Stimulated activated naive CD4-positive, alpha-beta T cell (primary cell): ENCODE measurements at places on chromosomes 7 and 10.
A peak's percentile ranks its signal among the peaks of the same experiment; 100 is the strongest.

- no peak for DNase-seq
Measured at GRCh38 chr7:106041140-106041717, 70.9 kb downstream of the SYPL1 start.

- no peak for DNase-seq
Measured at GRCh38 chr10:88138319-88138848, 275.0 kb downstream of the PTEN start.

GRCh38 chr10:81953420-81953819 is 78.4 kb downstream of the NRG3 start:
- no peak for DNase-seq

DNA sequence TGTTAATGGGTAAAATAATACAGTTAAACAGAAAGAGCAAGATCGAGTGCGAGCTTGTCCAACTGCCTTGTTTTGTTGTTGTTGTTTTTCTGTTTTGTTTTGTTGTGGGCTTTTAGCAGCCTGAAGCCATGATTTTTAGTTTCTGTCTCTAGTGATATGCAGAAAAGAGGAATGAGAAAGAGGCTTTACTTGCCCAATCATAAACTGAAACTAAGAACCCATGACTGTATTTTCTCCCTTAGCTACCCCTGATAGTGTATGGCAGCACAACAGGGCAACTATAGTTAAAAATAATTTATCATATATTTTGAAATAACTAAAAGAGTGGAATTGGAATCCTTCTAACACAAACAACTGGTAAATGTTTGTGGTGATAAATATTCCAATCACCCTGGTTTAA is 493.9 kb downstream of the GLRX3 start:
- DNase-seq = no peak

DNA sequence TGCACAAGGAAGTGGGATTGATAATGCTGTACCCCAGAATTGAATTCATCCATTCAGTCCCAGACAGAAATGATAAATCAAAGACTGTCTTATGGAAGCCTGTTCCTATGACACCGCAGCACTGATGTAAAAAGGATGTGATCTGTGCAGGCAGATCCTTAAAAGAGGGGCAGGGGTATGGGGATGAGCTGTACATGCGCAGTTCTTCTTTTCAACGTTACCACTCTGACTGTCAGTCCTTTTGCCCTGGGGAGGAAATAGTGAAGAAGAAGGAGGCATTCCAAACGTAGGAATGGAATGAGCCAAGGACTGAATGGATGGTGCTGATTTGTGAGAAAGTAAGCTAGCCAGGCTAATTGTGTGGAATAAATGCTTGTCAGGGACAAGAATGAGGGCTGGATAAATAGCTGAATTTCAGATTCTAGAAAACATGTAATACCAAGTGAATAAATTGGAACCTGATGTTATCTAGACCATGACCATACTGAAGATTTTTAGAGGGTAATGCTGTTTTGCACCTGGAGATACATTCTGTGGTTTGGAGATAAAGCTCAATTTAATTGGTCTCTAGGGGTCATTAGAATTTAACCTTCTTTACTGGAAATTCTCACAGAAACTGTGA is 509.3 kb downstream of the SORCS3 start:
- DNase-seq = no peak

DNA sequence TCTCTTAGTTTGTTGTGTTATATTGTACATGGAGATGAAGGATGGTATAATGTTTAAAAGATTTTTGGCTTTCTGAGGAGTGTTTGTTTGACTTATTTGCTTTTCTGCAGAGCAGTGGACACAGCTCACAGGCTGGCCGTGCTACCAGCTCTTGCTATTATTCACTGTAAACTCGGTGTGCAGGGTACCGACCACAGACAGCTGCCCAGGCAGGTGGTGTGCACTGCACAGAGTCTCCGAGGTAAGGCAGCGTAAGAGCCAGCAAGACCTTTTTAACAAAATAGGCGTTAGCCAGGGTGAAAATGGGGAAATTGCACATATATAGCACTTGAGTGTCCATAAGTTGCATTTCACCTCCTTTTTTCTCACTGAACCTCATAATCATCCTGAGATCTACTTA is 438.0 kb downstream of the CNTNAP2 start:
- DNase-seq = no peak

DNA sequence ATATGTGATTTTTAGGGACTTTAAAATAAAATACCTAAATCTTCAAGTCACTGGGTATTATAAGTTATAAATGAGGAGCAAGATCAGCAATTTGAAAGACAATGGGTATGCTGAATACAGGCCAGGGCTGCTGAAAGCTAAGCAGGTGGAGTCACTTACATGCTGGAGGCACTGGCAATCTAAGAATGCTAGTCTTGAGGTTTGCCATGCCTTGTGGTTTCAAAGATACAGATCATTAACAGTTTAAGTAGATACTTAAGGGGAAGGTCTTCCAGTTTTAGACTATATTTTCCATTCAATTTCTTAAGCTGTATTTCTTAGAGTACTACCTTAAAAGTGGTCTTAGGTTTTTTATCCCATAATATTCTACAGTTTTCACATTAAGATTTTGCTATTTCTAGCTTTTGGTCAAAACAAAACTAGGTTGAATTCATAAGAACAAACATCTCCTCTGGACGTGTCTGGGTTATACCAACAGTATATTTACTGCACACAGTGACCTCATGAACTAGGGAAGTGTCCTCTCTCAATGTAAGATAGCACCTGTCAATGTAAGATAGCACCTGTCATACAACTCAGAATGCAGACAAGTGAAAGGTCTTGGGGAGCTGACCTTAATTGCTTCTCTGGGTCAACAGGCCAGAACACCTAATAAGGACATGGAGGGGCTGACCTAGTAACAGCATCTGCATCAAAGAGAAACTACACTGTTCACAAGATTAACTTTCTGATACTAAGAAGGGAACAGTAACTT is 2.0 kb downstream of the SRI start:
- DNase-seq = peak; percentile 3

GRCh38 chr10:5917305-5917704 is 27.3 kb downstream of the FBH1 start:
- DNase-seq = no peak

GRCh38 chr10:101595591-101596433 is 7.7 kb downstream of the DPCD start:
- DNase-seq = no peak

- DNase-seq = no peak
Measured at GRCh38 chr10:100333661-100334440, 3.8 kb upstream of the PKD2L1 start.

- no peak for DNase-seq
Measured at GRCh38 chr7:127865466-127865865, 165.8 kb downstream of the LRRC4 start.
